Stimulated activated CD4-positive, alpha-beta T cell treated with anti-CD3 and anti-CD28 coated beads, TNF-alpha, amount 100 ng/mL, for 4 hours (primary cell): ENCODE measurements at places on chromosomes 2 and 18.

DNA sequence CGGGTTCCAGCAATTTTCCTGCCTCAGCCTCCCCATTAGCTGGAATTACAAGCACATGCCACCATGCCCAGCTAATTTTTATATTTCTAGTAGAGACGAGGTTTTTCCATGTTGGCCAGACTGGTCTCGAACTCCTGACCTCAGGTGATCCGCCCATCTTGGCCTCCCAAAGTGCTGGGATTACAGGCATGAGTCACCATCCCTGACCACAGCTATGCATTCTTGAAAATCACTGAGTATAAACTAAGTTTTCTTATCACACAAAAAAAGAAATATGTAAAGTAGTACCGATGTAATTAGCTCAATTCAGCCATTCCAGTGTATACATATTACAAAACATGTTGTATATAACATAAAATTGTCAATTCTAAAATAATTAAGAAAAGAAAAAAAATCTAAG is 232.7 kb downstream of the MBD2 start:
- no peak for DNase-seq

DNA sequence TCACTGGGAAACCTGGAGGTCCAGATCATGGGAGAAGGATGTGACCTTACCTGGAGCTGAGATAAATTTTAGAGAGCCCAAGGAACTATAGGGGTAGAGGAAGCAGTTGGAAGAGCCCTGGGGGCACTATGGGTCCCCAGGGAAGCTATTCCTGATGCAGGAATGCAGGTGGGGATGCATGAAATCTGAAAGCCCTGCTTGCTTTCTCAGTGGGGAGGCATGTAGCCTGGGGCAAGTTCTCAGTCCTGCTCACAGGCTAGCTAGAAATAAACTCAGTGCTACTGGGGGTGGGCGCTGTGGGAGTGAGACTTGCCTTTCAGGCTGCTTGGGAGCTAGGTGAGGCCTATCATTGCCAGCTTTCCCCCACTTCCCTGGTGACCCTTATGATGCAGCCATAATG is 499.7 kb downstream of the PTH2R start:
- DNase-seq = no peak

DNA sequence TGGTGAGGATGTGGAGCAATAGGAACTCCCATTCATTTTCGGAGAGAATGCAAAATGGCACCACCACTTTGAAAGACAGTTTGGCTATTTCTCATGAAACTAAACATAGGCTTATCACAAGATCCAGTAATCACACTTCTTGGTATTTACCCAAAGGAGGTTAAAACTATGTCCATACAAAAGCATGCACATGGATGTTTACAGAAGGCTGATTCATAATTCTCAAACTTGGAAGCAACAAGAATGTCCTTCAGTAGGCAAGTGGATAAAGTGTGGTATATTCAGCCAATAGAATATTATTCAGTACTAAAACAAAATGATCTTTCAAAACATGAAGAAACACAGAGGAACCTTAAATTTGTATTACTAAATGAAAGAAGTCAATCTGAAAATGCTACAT is 440.6 kb downstream of the FBXO15 start:
- DNase-seq = no peak

DNA sequence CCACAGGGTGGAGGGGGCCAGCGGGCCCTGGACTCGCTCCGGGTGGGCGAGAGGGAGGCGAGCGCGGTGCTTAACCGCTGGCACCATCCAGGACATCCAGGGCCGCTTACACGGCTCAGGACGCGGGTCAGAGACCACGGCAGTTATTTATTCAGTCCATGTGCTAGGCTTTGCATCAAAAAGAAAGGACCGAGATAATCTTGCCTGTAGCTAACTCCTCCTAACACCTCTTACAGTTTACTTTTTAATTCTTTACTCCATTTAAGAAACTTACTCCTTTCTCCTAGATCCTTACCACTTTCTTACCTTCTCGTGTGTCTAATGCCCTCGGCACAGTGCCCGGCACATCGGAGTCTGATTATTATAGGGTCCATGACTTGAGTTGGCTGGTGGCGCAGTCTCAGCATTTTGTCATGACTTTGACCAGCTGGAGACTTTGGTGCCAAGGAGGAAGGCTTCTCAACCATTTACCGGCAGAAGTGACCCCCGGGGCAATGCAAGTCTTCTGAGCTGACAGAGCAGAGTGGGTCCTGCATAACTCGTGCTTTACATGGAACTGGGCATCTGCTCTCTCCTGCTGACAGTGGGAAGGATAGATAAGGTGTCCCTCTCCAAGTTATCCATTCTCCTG is 503 bp downstream of the ANXA4 start:
- no peak for DNase-seq

- DNase-seq = no peak
Measured at GRCh38 chr2:101559551-101559950, 84.6 kb upstream of the RFX8 start.

DNA sequence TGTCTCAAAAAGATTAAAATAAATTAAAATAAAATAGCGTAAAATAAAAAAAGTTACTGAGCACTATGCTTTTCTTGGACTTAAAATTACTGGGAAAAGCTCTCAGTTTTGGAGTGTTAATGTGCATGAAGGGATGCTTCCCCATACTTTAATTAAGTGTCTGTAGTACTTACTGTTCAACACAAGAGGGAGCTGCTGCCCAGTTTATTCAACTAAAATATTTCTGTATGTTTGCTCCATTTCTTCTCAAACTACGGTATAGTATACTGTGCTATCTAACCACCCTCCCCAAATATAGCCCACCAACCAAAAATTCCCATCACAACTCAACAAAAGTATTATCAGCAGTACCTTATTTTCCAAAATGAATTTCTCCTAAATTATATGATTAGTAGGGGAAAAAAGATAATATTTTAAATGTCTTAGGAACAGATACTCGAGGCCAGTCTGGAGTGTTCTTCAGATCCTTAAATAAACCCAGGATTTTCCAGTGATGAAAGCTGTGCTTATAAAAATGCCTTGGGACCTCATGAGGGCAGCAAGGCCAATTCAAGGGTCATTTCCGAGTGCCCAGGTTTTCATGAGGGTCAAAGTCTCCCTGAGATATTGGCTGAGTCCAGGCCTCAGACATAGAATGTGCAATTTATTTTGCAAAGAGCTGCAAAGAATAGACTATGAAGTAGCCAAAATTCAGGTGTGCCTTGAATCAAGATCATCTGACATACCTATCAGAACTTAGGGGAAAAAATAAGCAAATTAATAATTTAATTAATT is 64.1 kb downstream of the CHRNA1 start:
- no peak for DNase-seq

GRCh38 chr2:52416340-52416739 is 1351.3 kb upstream of the CHAC2 start:
- no peak for DNase-seq

DNA sequence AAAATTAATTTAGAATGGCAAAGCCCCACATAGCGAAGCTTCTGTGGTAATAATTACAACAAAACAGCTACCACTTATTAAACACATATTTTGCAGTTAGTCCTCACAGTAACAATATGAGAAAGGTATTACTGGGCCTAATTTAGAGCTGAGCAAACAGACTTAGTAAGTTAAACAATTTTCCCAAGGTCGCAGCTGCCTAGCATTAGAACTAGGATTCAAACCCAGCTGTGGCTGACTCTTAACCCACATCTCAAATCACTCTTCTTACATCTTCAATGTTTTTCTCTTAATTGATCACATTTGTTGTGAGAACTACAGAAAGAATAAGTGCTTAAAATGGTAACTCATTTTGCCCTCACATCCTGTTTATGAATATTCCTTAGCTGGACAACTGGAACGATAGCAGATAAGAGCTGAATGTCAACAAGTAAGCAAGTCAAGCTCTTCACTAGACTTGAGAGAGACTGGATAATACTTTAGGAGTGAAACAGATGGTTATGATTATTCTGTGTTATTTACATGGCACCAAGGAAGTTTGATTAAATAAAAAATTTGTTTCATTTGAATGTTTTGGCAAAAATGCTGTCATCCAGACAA is 59.4 kb upstream of the TMEM17 start:
- DNase-seq = no peak

GRCh38 chr2:73975731-73976130 is 9.0 kb upstream of the TET3 start:
- no peak for DNase-seq

GRCh38 chr2:53379547-53379946 is 388.1 kb upstream of the CHAC2 start:
- no peak for DNase-seq

DNA sequence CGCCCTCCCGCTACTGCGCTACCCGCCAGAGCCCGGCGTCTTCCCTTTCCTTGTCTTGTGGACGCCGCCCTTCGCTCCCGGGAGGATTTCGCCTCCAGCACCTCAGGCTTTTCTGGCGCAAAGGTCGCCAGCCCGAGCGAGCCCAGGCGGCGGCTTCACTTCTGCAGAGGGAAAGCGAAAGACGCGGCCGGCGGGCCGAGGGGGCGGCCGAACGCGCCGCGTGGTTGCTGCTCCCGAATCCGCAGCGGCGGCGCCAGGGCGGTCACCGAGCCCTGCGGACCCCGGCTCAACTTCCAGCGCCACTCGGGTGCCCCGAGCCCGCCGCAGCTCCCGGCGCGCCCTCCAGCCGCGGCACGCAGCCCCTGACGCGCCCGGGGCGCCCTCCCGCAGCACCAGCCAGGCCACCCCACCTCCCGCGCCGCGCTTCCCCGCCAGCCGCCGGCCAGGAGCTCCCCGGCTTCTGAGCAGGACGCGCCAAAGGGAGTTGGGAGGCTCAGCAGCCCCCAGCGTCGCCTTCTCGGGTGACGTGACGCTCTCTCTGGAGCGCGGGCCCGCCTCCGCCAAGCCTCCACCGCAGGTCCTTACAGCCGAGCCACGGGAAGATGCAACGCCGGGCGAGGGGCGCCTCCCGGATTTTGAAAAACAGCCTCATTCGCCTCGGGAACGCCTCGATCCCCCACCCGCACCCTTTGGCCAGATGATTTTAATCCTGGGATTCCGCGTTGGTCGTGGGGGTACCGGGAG is 84.9 kb upstream of the EPB41L3 start:
- DNase-seq = no peak

- DNase-seq = no peak
Measured at GRCh38 chr2:30162806-30163205, 16.0 kb downstream of the YPEL5 start.

- DNase-seq = no peak
Measured at GRCh38 chr18:72871091-72871490, 3.3 kb upstream of the NETO1 start.

GRCh38 chr18:10145546-10145945 is 231.7 kb downstream of the VAPA start:
- no peak for DNase-seq

- no peak for DNase-seq
Measured at GRCh38 chr18:67733088-67733487, 216.6 kb upstream of the DSEL start.

DNA sequence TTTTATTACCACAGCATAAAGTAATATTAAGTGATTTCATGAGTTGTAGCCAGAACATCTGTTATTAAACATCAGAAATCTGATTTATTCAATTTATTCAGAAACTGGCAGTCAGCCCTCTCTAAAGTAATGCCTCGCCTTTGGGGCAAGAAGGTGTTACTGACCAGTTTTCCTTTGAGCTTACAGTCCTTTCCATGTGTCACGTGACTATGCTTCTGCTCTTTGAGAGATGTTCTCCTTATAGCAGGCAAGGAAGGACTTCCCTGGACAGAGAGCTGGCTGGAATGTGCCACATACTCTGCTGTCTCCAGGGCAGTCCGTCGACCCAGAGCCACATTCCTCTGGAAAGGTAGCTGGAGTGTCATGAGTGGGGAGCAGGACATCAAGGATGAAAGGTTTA is 119.7 kb downstream of the RDH14 start:
- DNase-seq = no peak

DNA sequence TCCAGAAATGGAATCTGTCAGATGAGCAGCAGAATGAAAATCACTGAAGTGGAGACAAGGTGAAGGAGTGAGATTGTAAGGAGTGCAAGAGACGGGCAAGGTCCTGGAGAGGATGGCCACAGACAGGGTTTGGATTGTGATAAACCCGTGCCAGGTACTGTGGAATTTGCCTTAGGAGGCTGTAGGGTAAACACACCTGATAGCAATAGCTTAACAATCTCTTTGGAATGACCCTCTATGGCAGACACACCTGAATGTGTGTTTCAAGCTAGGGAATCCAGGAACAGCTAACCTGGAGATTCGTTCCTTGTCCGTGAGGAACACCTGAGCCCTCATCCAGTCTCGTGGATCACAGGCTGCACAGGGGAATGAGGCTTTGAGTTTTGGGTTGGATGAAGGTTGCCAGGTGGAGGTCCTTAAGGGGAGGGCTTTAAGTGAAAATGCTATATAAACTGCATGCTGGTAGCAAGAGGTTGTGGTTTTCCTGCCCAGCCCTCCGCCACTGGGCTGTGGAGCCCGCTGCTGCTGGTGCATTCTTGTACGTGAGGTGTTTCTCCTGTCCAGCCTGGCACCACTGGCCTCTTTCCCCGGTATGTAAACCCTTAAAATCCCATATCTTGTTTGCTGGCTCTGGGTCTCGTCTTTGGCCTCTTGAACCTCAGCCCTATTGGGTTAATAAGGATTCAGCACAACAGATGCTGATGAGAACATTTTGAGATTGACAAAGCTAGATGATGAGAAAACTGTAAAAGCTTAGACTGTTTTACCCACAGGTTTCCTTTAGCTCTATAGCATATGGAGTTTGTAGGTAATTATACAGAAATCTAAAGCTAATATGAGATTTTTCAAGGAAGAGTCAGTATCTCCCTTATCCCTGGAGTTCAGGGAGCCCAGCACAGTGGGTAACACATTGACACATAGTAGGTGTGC is 117.9 kb downstream of the ARHGAP15 start:
- DNase-seq = no peak

- DNase-seq = no peak
Measured at GRCh38 chr2:143600116-143600515, 470.9 kb downstream of the ARHGAP15 start.

- no peak for DNase-seq
Measured at GRCh38 chr2:69988086-69988635, 26.7 kb upstream of the ASPRV1 start.

- no peak for DNase-seq
Measured at GRCh38 chr2:149021271-149021719, 17.2 kb upstream of the LYPD6B start.

DNA sequence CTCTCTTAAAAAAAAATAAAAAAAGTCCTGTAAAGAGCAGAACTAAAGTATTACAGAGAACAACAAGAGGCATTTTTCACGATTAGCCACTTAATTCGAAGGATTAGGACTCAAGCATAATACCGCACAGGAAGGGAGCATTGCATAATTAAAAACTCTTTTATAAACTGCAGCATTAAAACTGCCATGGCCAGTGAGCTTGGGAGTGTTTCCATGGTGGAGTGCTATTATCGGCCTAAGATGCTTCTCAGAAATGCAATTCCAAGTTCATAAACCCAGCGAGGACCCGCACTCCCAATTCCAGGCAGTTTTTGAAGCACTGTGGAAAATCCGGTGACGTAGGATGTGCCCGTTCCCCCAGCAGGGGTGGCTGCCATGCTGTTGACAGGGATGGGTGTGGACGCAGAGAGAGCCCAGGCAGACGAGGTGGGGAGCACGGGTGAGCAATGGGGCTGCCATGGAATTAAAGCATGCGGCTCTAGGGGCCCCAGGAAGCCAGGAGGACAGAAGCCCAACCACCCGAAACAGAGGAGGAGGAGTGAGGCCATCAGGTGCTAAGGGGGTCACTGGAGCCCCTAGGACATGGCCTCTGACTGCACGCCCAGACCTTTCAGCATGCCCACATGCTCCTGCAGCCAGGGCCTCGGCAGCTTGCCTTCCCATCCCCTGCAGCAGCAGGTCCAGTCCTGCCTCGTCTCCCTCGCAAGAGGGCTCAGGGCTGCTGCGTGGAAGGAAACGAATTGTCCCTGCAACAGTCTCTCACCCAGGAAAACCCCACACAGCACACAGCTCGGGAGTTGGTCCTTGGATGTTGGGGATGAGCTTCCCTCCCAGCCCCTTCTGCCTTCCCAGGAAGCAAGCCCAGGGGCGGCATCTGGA is 233.4 kb downstream of the NDUFA10 start:
- no peak for DNase-seq

- no peak for DNase-seq
Measured at GRCh38 chr2:44169155-44169898, 652 bp downstream of the PPM1B start.
